COR-L47 (cell line): ENCODE measurements at places on chromosomes 2 and 18.

DNA sequence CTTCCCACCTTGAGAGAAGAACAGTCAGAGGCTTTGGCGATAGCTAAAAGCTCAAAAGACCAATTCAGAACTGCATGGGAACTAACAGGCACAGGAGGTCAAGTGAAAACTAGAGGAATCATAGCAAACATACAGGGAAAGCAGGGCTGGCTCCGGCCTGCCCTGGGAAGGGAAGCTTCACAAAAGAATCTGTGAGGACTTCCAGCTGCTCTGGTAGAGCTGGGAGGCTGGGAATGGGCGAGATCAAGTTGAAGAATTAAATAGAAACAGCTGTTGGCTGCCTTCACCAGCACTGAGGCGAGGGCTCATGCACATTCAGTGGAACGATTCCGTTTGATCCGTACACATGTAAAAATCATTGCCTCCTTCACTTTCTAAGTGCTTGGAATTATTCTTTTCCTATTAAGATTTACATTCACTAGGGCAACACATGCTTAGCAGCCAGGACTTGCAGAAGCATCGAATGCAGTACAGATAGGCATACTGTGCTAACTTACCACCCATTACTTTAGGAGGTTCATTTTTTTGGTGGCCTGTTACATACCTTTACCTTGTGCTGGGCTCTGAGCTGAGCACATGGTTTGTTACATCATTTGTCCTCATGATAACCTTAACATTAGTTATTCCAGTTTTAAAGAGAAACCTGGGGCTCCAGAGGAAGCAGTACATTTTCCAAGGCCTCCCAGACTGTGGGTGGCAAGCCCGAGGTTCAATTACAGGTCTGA, 125.4 kb upstream of the RNF152 start:
- DNase-seq, result no peak

DNA sequence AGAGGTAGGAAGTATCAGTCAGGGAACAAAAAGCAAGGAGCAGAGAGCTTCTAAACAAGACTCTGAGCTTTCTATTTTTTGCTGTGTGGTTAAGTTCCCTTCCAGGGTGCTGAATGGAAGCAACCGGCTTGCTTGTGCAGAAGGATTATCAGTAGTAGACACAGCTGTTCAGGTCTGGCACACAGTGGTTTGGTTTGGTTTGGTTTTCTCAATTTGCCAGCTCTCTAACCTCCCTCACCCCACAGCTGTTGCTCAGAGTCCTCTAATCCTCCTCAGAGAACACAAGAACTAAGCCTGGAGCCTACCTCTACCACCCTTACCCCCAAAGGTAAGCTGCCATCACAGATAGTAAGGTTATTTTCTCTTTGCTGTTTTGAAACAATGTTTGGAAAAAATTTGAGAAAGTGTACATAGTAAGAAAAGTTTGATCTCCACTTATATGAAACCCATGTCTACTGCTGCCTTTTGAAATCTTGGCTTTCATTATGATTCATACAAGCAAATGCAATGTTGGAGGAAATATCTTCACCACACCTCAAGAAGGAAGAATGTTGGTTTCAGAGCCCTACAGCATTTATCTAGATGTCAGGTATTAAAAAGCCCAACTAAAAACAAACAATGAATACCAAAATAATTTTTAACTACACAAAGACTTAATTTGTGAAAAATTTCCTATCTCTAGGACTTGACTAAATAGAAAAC, 255.3 kb downstream of the NR4A2 start:
- no peak for DNase-seq

GRCh38 chr18:51630706-51631105, 433.2 kb upstream of the MEX3C start:
- DNase-seq, result no peak

DNA sequence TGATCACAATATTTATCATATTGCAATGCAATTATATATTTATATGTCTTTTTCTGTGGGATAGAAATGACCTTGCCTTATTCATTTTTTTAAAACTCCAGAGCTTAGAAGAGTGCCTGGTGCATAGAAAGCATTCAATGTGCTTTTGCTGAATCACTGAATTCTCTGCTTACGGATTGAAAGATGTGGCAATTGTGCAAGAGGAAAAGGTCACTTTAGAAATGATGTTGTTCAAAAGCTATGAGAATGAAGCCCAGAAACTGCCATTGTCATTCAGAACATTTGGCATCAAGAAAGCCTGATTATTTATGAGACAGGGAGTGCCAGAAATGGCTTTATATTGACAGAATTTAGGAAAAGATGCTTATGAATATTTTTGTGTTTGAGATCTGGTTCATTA, 678.6 kb upstream of the CDH2 start:
- no peak for DNase-seq

DNA sequence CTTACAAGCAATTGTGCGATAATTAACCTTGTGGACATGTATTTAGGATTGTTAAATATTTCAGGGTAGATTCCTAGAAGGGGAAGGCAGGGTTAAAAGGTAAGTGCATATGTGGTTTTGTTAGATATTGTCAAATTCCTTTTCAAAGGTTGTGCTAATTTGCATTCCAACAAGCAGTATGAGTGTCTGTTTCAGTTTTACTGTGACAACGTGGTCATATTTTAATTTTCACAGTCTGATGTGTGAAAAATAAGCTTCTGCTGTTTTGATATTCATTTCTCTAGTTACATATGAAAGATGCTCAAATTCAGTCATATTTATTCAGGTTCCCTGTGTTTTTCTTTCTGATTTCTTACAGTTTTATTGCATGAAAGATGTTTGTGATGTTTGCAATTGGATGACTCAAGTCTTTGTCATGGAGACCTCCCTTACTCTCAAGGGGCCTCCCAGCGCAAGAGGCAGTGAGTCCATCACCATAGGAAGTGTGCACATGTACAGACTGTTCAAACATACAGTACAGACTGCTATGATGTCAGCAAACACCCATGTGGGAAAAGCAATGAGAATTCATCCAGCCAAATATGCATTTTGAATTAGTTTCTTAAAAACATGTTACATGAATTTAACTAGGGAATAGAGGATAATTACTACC, 310.8 kb downstream of the GALR1 start:
- DNase-seq, result no peak

DNA sequence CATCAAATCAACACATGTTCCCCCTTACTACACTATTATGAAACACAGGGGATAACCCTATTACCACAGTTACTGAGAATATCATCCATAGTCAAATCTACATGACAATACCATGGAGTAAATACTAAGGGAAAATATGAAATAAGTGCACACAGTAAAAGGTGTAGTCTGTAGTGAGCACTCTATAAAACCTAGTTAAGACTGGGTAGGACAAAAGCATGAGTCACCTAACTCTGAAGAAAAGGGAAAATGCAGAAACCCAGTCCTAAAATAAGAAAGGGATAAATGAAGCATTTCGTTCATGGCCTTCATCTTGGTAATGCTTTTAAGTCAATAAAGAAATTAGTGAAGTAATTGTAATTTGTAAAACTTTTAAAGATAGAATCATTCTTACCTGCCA, 65.4 kb upstream of the ACVR2A start:
- no peak for DNase-seq

DNA sequence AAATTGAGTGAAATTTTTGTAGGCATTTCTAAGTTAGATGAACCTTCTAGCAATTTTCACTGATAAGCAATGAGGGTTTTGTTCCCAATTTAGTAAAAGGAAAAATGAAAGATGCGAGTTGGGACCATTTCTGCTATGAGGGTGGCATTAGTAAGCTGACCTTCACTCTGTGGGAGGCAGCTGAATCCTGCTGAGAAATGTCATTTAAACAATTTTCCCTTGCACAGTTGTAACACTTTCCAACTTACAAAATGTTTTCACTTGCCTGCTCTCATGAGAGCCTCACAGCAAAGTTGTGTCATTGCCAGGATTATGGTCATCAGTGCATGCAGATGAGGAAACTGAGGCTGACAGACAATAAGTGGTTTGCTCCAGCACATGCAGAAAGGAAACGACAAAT, 527.7 kb downstream of the TNS1 start:
- no peak for DNase-seq

DNA sequence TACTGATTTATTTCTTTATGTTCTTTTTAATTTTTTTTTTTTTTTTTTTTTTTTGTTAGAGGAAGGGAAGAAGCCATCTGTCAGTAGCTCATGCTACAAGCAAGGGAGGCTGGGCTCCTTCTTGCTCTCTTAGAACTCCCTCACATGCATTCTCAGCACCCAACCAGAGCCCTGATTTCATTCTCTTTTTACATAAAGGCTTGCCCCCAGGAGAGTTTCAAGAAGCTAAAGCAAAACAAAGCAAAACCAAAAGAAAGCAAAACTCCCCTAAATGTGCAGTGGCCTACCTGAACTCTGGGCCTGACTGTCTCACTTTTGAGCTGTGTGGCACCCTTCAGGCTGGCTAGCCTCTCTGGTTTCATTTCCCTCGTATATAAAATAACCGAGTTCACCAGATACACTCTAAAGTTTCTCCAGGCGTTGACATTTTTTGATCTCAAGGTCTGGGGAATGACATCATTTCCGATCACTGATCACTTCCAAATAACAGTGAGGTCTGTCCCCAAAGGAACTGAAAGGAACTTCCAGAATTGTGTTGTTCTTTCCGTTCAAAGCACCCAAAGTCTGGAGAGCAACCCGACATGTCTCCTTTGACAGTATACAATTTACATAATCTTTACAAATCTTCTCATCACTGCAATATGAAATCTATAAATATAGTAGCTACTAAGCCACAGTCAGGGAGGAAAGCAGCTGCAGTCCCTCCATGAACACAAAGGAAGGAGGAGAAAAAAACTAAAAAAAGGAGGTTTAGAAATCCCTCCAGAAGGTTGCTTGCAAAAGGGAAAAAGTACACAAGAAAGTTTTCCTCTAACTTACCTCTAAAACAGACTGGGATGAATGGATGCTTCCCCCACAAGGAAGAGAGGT, 145.6 kb upstream of the NCK2 start:
- DNase-seq, result no peak

DNA sequence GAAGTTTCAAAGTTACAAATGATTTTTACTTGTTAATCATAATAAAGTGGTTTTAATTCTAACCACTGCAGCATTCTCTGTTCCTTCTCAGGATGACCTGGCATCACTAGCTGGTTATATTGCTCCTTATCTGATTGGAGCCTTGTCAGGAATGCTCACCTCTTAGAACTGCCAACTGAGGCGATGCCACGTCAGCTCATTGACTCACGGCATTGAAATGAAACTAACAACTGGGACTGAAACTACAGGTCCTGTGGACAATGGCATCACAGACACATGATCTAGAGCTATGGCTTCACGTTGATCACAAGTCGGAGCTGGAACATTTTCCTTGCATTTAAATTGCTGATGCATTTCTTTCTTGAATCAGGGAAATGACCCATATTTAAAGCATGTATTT, 54.9 kb upstream of the MAP2 start:
- no peak for DNase-seq

- DNase-seq, result no peak
Observed at GRCh38 chr2:202237787-202238233, 587 bp downstream of the SUMO1 start.

GRCh38 chr18:35458677-35459441, 38.9 kb downstream of the INO80C start:
- no peak for DNase-seq

DNA sequence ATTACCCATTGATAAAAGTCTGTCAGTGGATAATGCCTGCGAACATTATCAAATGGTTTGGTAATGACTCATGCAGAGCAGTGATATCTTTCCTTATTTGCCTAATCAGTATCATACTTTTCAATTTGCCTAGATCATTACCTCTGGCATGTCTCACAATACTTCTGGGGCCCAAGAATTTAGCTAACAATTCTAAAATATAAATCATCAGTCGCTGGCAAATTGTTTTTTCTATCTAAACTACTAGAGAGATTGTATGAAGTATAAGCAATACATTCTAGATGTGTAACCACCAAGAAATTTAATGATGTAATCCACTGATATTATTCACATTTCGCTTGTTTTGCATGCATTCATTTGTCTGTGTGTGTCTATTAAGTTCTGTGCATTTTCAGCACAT, 191.2 kb upstream of the CDH19 start:
- DNase-seq, result no peak

GRCh38 chr18:22191346-22191695, 21.9 kb downstream of the GATA6 start:
- DNase-seq, result no peak

DNA sequence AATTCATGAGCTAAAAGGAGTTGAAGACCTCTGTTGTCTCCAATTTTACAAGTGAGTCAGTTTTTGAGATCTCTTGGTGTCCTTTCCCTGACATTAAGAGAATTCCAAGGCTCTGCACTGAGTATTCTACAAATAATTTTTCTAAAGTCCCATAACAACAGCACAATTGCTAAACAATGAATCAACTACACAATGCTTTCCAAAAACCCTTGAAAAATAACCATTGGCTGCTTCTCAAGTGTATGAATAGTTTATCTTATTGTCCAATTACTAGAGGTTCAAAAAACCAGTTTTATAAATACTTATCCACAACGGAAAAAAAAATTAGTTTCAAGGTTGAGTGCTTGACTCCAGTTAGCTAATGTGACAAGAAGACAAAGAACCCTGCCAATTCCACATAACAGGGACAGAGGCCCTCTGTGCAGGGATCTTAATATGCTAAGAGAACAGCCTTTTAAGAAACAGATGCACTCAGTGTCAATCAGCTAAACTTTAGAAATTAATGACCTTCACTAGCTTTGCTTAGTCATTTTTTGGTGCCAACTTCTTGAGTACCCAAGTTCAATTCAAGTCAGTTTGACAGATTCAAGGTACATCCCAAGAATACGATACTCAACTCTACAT, 266.6 kb upstream of the CYP26B1 start:
- DNase-seq, result no peak

DNA sequence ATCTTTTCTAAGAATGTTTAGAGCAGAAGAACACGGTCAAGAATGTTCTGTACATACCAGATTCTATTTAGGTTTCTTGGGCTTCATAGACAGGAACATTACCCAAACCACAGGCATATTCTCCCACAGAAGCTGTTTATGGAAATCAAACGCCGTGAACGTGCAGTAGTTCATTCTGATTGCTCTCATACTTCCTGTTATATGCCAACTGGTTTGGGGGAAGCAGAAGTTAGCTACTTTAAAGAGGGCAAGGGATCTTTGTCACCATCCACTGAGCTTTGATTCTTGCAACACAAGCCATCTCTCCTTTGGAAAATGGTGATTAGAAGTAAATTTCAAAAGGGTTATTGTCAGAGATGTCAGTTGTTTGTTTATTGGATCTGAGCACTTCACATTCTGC, 182.2 kb upstream of the NRP2 start:
- DNase-seq, result no peak

- DNase-seq, result no peak
Observed at GRCh38 chr18:70324897-70325296, 36.1 kb downstream of the SOCS6 start.

GRCh38 chr2:29749041-29749440, 172.3 kb downstream of the ALK start:
- no peak for DNase-seq

GRCh38 chr2:208346756-208347155, 59.8 kb upstream of the PTH2R start:
- no peak for DNase-seq

- DNase-seq, result no peak
Observed at GRCh38 chr2:240464514-240465241, 29.2 kb downstream of the GPC1 start.

- no peak for DNase-seq
Observed at GRCh38 chr2:224252631-224253030, 149.3 kb downstream of the FAM124B start.
